ENCODE measurements at places on chromosomes 11 and 22.

- DNase-seq = no peak
These were observed 16.6 kb downstream of the POLA2 start for GRCh38 chr11:65278356-65278755.

GRCh38 chr22:37549704-37550059, 10.6 kb upstream of the CDC42EP1 start:
- no peak for DNase-seq

DNA sequence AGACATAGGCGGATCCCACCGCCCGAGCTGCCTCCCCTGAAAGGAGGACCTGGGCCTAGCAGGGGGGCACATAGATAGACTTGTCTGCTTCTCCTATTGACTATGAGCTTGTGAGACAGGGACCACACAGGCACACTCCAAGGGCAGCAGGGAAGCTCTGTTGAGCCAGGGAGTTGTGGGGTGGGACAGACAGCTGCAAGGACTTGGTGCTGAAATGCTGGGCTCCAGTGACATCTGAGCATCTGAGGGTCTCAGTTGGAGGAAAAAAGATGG, 53.4 kb upstream of the ANO1 start:
- DNase-seq = no peak

DNA sequence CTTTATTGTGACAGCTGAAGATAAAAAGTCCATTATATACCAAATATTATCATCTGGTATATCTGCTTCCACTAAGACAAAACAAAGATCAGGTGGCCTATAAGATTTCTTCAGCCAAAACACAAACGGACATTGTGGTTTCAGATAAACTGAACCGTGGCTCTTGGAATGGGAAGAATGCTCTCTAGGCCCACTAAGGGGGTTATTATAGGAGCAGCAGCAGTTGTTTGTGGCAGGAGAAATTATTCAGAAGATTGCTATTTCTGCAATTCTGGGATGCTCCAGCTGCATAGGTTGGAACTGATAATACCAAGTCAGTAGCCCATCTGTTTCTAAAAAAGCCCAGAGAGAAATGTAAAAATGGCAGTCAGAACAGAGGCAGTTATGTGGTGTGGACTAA, 145.3 kb downstream of the NCAM1 start:
- no peak for DNase-seq

DNA sequence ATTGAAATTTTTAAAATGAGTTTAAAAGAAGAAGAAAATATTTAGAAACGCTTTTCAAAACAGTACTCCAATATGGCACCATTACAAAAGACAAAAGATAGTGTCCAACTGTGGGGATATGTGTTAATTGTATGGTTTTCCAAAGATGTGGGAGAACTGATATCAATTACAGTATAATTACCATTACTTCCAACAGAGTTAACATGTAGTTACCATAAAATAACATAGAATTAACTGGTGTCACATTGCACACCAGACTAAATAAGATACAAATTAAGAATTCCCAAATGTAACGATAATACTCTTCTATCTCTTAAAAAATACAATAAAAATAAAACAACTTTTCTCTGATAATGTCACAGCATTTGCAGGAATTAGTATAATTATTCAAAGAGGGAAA, 329.5 kb downstream of the SOX6 start:
- no peak for DNase-seq

DNA sequence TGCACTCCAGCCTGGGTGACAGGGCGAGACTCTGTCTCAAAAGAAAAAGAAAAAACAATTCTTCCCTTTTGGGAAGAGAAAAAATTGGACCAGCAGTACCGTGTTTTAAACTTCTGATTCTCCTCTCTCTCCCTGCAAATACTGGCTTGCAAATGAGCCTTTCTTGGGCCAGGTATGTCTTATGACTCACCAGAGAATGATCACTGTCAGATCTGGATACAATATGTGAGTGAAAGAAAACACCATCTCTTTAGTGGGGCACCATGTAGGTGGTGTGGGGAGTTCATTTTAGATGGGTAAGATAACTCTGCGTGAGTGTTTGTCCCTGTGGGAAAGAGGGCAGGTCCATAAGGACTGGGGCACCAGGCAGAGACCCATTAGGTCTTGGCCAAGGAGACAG, 2.4 kb upstream of the SCGB2A2 start:
- no peak for DNase-seq

DNA sequence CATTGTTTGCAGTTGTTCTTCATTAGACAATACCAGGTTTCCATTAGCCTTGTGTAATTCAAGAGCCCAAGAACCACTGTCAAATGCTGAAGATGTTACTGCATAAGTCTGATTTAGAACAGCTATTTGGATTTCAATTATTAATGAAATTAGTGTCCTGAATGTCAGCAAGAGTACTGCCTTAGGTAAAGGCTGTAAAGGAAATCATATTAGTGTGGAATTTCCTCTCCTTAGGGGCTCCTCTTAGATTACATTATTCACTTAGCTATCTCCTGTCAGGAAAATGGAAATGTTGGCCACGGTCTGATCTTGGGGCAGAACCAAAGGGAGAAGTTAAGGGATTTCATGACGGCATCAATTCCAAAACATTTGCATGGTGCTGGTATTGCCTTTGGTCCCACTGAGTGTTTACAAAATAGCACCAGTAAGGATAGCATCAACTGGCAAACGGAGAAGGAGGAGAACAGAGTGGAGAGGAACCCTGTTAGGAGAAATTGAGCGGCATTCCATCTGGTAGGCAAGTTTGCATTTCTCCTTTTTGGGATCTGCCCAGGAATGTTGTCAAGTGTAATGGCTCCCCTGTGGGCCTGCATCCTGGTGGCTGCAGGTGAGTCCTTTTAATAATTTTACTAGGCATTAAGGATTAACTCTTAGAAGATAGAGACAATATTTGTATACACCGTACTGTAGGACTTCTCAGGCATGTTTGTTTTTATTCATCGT, at the start of gene HTR3B:
HTR3B (plus strand) TSS at position 418 of the 723 bp plus-strand sequence; CDS start at position 556, 138 bp downstream.
- DNase-seq = no peak

- no peak for DNase-seq
These were observed 67.9 kb downstream of the CYB5R2 start for GRCh38 chr11:7605186-7605943.

GRCh38 chr11:12084256-12084655, 26.1 kb upstream of the MICAL2 start:
- DNase-seq = no peak

DNA sequence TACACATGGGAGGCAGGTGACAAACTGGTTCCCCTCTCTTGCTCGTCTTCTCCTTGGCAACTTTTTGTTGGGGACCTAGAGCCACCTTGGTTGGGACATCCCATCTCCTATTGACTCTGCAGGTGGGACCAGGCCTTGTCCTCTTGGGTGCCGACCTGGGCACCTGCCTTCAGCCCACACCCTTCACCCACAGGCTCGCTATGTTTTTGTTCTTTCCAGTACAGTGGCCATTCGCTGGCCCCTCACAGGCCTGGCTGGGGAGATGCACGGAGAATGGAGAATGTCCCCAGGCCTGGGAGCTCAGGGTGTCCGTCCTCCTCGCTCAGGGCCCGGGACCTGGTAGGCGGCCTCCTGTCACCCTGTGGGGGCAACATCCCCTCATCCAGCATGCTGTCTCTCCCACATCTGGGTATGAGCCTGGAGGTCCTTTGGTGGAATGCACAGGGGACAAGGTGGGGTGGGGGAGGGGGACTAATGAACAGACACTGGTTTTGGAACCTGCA, 14.9 kb upstream of the OMP start:
- no peak for DNase-seq

DNA sequence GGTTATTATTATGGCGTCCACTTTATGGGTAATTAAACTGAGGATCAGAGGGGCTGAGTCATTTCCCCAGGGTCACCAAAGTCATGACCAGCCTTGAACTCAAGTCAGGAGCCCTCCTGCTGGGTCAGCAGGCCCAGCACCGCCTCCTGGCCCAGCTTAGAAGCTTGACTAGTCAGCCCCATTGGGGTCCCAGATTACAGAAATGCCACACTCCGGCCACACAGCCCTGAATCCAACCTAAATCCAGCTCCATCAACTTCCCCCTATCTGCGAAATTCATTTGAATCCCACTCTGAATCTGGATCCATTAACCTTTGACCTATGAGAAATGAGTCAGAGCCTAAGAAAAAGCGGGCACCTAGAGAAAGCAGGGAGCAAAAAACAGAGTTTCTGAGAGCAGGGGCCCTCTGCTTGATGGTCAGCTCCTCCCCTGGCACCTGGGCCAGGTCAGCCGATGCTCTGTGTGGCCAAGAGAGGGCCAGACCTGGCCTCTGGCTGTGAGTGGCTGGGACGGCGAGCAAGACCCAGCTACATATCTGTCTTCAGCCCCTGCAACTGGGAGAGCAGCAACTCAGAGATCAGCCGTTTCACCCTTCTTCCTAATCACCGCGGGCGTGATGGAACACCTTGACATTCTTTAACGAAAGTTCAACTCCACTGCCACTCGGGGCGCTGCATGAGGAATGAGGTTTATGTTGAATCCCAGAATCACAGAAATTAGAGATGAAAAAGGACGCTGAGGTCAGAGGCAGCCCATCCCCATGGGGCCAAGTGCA, 196.1 kb downstream of the TRIM29 start:
- DNase-seq = no peak

DNA sequence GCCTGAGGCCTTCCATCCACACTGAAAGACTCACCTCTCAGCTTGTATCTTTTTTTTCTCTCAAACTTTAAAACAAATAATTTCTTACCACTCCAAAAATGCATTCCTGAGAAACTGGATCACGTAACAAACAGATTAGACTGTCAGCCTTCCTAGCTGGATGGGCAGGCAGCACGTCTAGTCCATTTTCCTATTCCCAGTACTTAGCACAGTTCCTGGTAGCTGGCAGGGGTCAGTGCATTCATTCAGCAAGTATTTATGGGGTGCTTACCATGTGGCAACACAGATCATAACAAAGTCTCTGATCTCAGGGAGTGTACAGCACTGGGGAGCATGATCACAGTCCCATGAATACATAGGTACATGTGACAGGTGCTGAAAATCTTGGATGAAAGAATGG, 89.6 kb downstream of the UBASH3B start:
- DNase-seq = no peak

DNA sequence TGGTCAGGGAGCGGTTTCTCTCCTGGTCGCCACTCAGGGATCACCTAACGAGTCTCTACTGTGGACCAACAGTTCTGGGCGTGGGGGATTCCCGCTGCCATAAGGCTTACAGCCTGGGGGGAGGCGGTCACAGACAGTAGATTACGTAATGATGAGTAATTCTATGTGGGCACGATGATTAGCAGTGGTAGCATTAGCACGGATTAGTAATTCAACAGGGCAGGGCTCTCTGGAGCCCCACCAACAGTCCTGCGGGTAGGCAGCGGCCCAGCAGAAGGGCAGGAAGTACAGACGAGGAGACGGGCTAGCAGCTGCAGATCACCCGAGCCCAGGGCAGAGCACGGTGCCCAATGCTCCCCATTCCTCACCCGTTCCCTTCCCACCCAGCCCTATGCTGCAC, 3.6 kb downstream of the SHISAL1 start:
- DNase-seq = peak; percentile 11

DNA sequence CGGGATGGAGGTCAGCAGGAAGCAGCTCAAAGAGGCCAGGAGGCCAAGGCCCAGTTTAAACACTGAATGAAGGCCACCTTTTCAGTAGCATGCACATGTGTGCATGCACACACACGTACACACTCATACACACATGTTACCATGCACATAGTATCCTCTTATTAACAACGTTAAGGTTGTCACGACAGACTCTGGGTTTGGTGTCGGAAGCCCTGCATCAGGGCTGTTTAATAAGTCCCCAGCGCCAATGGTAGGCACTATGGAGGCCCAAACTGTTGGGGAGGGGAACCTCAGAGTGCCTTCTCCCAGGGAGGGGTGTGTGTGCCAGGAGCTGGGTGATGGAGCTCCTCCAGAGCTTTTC, 39.5 kb upstream of the ADA2 start:
- no peak for DNase-seq

- no peak for DNase-seq
These were observed 1.8 kb downstream of the DEPDC7 start for GRCh38 chr11:33017478-33017877.

Measured in CD4-positive, CD25-positive, alpha-beta regulatory T cell (primary cell).